ENCODE measurements at places on chromosomes 1 and 21.
A peak's percentile ranks its signal among the peaks of the same experiment; 100 is the strongest.

DNA sequence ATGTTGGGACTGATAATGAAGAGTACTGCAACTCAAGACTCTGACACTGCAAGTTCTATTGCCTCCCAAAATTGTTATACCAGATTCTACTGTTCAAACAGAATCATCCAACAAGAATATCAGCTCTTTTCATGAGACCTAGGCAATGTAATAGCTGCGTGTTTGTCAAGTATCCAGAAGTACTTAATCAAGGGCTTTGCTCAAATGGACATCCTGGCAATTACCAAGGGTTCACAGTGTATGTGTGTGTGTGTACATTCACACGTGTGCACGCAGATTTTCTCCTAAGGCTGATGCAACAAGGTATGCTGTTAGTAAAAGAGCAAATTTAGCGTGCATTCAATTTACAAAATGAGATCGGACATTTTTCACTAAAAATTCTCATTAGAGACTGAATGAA, 174.6 kb downstream of the GABPA start:
- DNase-seq = no peak

GRCh38 chr1:18557621-18558465, 72.8 kb upstream of the PAX7 start:
- no peak for DNase-seq

GRCh38 chr1:36224537-36225282, 467 bp downstream of the THRAP3 start:
- peak; percentile 55 for DNase-seq

DNA sequence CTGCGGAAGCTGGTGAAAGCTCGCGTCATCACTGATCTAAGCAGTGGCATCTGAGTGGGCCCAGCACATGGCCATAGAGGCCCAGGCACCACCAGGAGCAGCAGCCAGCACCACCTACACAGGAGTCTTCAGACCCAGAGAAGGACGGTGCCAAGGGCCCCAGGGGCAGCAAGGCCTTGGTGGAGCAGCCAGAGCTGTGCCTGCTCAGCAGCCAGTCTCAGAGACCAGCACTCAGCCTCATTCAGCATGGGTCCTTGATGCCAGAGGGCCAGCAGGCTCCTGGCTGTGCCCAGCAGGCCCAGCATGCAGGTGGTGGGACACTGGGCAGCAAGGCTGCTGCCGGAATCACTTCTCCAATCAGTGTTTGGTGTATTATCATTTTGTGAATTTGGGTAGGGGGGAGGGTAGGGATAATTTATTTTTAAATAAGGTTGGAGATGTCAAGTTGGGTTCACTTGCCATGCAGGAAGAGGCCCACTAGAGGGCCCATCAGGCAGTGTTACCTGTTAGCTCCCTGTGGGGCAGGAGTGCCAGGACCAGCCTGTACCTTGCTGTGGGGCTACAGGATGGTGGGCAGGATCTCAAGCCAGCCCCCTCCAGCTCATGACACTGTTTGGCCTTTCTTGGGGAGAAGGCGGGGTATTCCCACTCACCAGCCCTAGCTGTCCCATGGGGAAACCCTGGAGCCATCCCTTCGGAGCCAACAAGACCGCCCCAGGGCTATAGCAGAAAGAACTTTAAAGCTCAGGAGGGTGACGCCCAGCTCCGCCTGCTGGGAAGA, 3.2 kb upstream of the ARTN start:
- no peak for DNase-seq

DNA sequence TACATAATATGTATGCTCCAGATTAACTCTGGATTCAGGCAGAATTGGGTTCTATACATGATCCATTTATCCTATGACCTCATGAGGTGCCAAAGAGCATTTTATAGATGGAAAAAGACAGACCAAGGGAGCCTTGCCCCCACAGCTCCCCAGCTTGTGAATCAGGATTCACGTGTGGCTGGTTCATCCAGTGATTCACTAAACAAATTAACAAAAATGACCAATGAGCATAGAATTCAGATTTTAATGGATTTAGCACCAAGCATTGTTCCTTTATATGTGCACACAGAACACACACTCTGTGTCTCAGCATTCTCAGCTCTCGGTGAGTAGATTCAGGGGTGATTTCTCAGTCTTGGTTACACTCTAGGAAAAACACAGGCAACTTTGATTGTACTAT, 51.7 kb upstream of the BARHL2 start:
- DNase-seq = no peak
